ENCODE measurements at places on chromosomes 16 and 17. TPM values are rescaled to one million over a fixed set of nuclear protein-coding genes. Genes with fewer than 3 reads are reported as not detected.

DNA sequence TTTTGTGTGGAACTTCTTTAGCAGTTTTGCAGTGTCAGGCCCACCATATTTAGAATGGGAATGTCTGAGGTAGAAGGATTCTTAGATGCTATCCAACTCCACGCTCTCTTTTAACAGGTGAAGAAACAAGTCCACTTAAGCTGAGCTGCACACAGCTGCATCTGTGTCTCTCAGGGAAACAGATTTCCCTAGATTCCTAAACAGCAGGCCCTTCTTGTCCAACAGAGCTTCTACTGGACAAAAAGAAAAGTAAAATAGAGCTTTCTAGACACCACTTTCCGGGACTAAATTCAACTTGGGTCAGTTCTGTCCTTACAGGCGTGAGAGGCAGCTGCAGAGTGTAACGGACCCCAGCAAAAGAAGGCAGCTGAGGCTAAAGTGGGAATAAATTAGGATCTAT, 51.7 kb downstream of the SNX11 start:
- DNase-seq = no peak

The CYGB gene
- 6.4 TPM for total RNA-seq

- no peak for DNase-seq
These were observed 323.1 kb downstream of the FOXL1 start for GRCh38 chr16:86901483-86901882.

- peak; percentile 20 for DNase-seq
These were observed 8.4 kb downstream of the CES1 start for GRCh38 chr16:55824473-55825000.

The SLC35G6 gene
- not detected for total RNA-seq

DNA sequence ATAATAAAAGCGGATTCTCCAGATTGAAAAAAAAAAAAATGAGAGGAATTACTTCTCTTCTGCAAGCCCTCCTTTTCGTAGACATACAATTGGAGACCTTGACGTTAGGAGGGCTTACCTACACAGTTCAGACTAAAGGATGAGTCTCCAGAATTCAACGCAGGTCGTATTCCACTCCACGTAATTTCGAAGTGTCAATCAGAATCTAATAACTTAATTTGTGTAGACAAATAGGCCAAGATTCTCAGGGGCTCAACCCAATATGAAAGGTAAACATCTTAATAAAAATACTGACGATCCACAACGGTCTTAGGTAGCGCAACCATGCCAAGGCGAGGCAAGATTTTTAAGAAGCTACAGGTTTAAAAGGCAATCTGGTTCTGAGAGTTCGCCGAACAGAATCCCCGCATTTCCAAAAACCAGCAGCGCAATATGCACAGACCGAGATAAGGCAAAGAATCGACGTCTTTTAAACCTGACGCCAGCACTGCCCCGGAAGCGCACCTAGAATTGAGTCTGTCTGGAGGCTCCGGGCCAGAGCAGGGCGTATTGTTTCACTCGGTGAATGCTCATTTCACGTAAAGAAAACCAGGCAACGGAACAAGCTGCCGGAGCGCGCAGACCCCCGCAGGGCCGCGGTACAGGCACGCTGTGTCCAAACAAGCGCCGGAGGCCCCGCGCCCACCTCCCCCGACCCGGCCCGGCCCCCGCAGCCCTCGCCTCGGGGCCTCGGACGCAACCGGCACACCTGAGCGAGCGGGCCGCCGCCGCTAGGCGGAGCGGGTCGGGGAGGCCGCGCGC, 623 bp downstream of the MBTPS1 start:
- no peak for DNase-seq

The ELMO3 gene
- total RNA-seq = 17.6 TPM

DNA sequence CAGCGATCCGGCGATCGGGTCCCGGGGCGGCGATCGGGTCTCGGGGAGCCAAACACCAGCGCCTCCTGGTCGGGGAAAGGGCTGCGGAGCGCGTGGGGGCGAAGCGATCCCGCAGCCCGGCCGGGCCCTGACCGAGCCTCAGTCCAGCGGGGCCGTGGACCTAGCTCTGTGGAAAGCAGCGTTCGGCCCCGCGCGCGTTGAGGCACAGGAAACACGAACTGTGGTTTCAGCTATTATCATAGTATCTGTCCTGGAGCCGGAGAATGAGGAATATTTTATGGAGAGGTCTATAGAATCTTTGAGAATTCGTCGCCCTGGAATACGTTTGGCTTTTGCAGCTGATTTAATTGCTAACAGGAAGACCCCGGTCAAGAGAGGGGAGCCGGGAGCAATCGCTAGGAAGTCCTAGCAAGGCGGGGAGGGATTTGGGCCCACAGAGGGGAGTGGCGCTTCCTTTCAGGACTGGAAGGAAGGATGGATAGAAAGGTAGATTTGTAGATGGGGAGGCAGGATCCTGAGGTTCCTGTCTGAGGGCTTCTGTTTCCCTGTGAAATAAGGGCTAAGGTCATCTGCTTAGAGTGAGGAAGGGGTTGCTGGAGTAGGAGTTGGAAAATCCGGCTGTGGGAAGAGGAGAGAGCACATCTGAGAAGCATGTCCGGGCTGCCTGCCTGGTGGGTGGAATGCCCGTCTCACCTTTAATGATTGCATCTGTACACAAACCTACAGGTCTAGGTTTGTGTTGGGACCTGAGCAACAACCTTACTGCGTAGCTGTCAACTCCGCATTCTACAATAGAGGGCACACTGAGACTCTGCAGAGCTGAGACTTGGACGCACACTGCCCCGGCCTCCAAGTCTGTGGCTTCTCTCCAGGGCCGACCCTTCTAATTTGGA, 770 bp downstream of the CCNF start:
- no peak for DNase-seq

The AKTIP gene
- total RNA-seq = 35.6 TPM

DNA sequence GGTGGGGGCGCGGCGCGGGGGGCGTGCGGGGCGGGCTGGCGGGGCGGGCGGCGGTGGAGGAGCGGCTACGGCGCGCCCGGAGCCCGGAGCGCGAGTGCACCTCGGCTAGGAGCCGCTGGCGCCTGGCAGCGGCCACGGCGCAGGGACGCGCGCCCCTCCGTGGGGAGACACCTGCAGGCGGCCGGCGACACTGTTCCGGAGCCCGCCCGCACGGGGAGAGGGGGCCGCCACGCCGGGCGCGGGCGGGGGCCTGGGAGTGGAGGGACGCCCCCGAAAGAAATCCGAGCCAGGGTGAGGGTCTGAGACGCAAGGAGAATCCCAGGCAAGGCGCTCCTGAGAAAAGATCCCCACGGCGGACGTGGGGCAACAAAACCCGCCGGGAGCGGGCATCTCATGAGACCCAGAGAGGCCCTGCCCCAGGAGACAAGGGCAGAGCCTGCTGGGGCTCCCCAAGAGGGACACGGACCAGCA, at the start of gene GSG1L:
Gene GSG1L (minus strand): TSS at position 124 of the 471 bp plus-strand sequence. CDS start 290 bp downstream, outside the sequence.
- DNase-seq = no peak

DNA sequence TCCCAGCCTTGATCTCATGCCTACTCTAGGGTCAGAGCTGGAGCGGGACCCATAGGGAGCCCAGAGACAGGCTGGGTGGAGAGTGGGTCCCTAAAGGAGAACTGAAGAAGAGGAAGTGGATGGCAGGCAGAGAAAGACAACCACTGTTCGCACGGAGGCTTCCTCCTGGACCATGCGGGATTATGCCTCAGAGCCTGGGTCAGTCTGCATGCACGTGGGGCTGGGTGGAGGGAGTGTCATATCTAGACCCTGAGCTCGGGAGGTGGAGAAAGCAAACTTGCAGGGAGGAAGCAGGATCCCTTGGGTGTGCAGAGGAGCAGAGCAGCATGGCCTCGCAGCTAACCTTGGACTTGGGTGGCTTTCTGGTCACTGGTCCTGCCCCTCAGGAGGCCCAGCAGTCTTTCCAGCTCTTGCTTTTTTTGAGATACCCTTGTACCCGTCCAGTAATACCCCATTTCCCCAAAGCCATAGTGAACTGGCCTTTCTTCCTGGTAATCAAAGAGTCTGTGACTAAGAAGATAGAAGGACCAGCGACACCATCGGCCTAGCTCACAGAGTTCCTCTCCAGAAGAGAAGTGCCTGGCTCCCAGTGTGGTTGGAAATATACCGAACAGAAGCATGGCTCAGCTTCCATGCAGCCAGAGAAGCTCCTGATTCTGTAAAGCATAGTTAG, 344.2 kb downstream of the CPPED1 start:
- no peak for DNase-seq

GRCh38 chr17:33013596-33014375, 22.1 kb downstream of the SPACA3 start:
- no peak for DNase-seq

The KCNAB3 gene
- 9.4 TPM for total RNA-seq

GRCh38 chr17:42053731-42054500, 3.5 kb upstream of the C17orf113 start:
- DNase-seq = no peak

The ITGB4 gene
- total RNA-seq = 16.8 TPM

DNA sequence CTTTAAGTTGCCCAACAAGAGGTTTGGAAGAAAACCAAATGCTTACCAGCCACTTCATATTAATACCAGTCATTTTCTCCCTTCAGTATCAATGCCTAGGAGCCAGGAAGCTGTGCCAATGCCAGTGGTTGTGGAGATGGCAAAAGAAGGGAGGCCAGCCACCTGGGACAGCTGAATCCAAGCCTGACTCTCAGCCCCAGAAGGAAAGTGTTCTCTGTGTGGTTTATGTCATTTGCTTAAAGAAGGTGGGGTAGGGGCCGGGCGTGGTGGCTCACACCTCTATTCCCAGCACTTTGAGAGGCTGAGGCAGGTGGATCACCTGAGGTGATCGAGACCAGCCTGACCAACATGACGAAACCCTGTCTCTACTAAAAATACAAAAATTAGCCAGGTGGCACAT, 13.4 kb downstream of the C17orf78 start:
- no peak for DNase-seq

- no peak for DNase-seq
These were observed 93.6 kb downstream of the HS3ST4 start for GRCh38 chr16:25785361-25785760.

DNA sequence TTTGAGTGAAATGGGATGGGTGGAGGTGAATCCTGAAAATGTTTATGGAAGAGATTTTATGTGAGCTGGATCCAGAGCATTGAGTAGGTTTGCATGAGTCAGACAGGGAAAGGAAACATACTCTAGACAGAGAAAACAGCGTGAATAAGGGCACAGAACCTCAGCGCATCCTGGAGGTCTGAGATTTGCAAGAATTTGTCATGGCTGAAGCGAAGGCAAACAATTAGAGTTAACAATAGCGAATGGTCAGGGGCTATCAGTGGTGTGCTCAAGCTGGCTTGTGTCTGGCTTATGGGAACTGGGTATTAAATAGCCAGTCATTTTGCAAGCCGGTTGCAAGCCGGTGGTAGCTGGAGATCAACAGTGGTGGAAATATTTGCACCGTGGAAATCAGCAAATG, 36.4 kb downstream of the MAP2K6 start:
- no peak for DNase-seq

DNA sequence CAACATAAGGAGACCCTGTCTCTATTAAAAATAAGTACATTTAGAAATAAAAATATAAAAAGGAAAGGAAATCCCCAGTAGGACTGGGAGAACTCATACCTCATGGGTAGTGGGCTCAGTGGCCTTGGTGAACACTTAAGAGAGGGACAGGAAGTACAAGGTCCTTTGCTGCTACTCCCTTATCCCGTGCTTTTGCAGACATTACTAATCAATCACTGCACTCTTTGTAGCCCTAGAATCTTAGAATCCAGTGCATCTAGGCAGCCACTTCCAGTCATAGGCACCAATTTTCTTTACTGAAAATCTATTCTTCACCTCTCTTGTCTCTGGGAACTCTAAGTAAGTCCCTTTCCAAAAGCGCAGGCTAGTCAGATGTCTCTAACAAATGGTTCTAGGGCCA, 183.1 kb downstream of the SNX29 start:
- no peak for DNase-seq

GRCh38 chr16:26026709-26027450, 335.1 kb downstream of the HS3ST4 start:
- no peak for DNase-seq

- DNase-seq = no peak
These were observed 101.2 kb downstream of the ZNF423 start for GRCh38 chr16:49754495-49755312.

GRCh38 chr16:67456391-67457081, 24.4 kb downstream of the ATP6V0D1 start:
- DNase-seq = peak; percentile 70

DNA sequence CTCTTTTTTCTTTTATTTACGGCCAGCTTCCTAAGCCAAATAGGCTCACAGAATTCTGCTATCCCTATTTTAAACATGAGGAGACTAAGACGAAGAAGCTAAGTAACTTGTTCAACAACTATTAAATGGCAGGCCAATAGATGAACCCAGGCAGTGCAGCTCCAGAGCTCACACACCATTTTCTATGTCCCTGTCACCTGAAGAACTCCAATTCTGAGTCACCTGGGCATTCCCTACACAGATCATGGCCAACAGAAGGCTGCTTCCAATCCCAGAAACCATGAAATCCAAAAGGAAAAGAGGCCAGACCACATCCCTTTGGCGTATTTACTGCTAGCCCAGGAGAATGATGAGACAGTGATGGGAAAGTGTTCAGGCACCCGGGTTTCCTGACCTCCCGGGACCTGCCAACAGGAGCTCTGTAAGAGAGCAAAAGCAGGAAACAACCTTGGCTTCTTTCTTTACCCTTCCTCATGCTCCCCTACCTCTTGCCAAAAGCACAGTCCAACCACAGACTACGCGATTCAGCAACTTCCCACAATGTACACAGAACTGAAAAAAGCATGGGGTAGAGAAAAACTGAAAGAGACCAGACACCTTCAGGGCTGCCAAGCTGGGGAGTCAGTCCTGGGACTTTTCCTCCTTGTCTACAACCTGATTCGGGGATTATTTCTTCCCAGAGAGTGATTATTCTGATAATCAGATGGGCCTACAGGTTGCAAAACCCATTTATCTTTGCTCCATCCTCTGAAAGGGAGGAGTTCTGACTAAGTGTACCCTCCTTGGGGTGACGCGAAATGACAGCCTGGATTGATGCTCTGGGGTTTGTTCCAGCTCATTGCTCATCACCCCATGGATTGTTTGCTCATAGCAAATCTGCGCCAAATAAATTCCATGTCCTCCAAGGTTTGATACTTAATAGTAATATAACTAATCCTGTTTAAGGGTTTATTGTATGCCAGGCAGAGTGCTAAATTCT, 47.8 kb upstream of the HAS3 start:
- DNase-seq = no peak

DNA sequence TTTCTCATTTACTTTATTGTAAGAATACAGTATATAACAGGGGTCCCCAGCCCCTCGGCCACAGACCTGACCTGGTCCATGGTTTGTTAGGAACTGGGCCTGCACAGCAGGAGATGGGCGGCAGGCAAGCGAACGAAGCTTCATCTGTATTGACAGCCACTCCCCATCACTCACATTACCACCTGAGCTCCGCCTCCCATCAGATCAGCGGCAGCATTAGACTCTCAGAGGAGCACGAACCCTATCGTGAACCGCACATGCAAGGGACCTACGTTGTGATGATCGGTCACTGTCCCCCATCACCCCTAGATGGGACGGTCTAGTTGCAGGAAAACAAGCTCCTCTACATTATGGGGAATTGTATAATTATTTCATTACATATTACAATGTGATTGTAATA, 410.6 kb downstream of the SLC39A11 start:
- DNase-seq = no peak
